ENCODE measurements at places on chromosomes 16 and 17.

DNA sequence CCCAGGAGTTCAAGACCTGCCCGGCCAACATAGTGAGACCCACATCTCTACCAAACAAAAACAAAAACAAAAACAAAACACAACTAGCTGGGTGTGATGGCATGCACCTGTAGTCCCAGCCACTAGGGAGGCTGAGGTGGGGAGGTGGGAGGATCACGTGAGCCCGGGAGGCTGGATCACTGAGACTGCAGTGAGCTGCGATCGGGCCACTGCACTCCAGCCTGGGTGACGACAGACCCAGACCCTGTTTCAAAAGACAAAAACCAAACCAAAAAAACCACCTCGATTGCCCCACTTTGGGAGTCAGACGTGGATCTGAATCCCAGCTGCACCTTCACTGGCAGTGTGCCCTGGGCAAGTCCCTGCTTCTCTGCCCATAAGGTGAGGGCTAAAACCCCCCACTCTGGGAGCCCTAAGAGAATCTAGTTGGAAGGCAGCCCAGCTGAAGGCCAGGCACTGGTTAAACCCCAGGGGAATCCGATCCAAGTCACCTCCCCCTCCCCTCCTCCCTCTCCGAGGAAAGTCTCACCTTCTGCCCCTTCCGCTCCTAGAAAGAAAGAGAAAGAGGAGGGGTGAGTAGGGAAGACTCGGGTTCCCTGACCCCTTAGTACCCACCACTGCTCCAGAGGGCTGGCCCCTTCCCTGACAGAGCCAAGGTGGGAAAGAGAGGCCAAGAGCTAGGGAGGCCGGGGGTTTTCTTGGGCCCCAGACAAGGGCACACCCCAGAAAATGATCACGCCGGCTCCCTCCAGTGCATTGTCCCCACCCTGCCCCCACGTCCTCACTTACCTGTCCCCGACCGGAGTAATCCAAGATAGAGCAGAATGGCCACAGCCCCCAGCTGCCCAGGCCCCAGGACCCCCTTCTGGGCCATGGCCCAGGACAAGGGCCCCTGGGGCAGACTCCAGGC lies 647 bp downstream of the PRSS8 start:
- no peak for DNase-seq

GRCh38 chr17:80545499-80545826 lies 825 bp downstream of the RPTOR start:
- DNase-seq, result no peak

GRCh38 chr16:74740795-74741304 lies 33.8 kb downstream of the FA2H start:
- DNase-seq, result no peak

DNA sequence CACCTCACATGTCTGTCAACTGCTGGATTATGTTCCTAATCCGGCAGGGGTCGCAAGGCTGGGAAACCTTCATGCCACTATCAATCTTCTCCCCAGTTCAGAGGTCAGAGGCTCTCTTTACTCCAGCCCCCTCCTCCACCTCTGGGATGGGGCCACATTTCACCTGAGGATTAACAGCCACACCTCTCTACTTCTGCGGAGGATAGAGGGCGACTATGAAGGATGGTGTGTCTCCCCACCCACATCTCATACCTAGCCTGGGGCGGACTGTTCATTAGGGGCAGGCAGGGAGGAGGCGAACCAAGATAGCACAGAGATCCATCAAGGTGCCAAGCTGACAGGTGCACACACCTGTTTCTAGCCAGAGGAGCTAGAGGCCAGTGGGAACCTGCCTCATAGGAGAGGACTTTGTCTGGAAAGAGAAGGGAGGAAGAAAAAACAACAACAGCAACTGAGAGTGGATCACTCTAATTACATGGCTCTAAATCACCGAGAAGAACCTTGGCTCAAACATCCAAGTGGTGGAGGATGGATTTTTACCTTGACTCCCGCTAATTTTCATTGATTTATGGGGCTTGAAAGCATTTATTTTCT lies 41.9 kb upstream of the SKAP1 start:
- no peak for DNase-seq

DNA sequence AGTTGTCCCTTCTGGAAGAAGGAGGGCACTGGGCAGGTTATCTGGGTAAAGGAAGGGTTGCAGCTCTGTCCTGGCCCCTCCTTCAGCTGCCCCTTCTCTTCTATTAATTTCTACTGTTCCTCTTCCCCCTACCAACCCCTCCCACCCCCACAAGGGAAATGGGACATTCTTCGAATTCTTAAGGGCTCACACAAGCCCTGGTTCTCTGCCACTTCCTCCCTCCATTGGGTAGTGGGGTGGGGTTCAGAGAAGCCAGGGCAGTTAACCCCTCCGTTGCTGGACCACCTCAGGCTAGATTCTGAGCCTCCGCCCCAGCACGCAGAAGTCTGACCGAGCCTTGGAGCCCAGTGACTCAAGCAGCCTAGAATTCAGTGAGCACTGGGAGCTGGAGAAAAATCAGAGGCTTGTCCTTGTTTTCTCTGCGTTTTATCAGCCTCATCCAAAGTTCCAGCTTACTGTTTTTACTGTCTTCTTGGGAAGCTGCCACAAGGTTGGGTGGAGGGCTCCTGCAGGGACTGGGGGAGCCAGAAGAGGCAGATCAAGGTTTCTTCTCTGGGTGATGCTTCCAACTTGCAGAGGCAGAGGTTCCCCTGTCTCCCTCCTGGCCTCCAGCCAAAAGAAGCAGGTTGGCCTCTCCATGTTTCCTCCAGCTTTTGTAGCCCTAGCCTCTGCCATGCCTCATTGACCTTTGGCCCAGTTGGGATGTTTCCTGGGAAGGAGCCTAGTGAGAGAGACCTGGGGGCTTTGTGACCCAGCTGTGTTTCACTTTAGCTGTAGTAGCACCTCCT lies 10.2 kb downstream of the LASP1 start:
- no peak for DNase-seq

DNA sequence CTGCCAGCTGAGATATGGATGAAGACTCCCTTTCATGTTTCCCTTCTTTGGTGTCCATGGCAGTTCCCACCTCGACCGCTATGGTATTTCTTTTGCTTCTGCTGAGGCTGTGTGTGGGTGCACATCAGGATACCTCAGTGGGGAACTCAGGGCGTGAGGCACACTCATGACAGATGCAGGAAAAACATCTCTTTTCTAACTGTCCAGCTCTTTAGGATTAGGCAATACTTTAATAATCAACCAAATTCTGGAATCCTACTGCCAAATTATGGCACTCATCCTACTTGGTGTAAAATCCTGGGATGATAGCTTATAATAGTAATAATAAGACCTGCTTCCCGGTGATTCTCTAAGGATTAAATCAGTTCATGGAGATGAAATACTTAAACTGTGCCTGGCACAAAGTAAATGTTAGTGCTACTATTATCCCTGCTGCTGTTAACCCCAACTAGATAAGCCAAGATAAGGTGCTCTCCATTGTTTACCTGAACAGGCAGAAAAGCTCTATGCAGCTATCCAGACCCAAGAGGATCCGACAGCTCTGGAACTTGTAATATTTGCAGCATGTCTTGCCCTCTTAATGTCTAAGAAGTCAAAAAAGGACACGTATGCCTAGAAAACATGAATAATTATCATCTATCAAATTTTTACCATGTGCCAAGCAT lies 543.3 kb downstream of the WWOX start:
- DNase-seq, result no peak

DNA sequence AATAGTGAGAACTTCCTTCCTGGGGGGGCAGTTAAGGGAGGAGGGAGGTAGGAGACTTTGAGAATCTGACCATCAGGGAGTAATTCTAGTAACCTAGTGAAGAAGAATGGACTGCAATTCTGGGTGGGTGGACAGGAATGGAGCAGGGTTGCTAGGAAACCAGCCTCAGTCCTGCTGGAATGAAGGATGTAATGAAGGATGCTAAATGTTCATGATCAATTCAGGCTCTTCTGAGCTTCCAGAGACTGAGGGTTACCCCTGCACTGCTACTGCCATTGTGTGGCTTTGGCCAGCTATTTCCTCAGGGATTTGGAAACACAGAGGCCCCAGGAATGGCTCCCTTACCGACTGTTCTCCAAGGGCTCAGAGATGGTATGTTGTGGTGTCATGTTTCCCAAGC lies 116.4 kb downstream of the UTP18 start:
- DNase-seq, result no peak

- no peak for DNase-seq
These were observed 54.7 kb downstream of the CBFA2T3 start for GRCh38 chr16:88922114-88922825.

DNA sequence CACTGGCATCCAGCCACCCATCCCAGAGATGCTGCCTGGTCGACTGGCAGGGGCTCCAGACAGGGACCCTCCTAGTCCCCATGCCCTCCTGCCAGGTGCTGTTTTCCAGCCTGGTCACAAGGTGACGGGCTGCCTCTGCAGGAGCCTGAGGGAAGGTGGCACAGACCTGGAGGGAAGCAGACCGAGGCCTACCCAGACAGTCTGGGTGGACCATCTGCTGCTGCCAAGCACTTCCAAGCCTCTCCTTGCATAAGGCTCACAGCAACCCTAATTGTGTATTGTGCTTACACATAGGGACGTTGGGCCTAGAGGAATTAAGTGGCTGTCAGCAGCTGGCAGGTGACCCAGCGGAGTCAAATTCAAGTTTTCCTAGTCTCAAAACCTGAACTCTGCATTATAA lies 90.1 kb upstream of the KCNJ18 start:
- no peak for DNase-seq

GRCh38 chr16:54244061-54244886 lies 42.3 kb downstream of the IRX3 start:
- no peak for DNase-seq

DNA sequence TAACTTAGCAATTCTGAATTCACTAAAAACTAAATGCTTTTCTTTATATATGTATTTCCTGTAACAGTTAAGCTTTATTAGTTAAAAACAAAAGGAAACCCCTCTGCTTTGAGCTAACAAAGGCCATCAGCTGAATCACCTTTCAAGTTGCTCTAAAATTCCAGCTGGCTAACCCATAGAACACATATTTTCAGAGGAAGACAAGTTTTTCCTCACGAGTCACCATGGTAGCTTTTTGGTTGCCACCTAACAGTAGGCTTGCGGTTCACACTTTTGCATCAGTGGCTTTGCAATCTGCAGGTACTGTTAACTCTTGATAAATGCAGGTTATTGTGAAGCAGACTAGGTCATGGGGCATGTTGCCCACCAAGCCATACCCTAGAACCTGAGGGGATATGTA lies 57.6 kb upstream of the IRX5 start:
- no peak for DNase-seq

GRCh38 chr16:30526137-30526822 lies at the start of gene ZNF768:
Gene ZNF768, minus strand, starts transcription at chr16:30526566. Its CDS starts 153 bp downstream, at chr16:30526413.
- peak; percentile 8 for DNase-seq

GRCh38 chr17:5757314-5757907 lies 173.1 kb upstream of the NLRP1 start:
- no peak for DNase-seq

- no peak for DNase-seq
These were observed 518.5 kb upstream of the EEF2KMT start for GRCh38 chr16:5615868-5616642.

GRCh38 chr16:77989846-77990245 lies 32.5 kb upstream of the CLEC3A start:
- DNase-seq, result no peak

DNA sequence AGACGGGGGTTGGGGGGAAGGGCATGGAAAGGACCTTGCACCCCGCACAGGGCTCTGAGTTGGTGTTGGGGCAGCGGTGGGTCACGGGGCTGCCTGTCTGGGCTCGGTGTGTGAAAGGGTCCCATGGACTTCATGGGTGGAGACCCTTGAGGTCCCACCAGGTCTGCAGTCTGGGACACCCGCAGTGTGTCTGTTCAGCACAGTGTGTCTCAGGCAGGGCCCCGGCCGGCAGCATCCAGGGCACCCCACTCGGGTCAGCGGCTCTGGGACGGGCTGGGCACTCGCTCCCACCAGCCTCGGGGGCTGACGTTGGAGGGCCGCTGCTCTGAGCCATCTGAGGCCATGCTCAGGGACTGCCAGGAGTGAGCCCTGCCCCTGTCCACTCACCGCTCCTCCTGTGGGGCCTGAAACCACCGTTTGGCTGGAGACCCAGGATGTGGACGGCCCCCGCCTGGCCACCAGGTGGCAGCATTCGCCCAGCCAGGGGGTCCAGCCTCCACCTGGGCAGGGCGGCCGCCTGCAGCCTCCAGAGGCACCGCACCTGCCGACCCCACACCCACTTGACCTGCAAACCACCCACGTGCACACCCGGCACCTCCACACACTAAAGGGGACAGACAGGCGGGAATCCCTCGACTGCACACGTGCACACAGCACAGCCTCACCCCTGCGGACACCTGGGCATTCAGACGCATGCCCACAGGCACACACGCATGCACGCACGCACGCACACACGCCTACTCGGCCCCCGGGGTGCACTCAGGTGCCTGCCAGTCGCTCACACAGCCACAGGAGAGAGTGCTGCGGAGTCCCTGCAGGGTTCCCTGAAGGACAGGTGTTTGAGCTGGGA lies 10.1 kb upstream of the ZFPM1 start:
- DNase-seq, result peak; percentile 75

GRCh38 chr17:78422872-78423588 lies 44.6 kb downstream of the PGS1 start:
- no peak for DNase-seq

DNA sequence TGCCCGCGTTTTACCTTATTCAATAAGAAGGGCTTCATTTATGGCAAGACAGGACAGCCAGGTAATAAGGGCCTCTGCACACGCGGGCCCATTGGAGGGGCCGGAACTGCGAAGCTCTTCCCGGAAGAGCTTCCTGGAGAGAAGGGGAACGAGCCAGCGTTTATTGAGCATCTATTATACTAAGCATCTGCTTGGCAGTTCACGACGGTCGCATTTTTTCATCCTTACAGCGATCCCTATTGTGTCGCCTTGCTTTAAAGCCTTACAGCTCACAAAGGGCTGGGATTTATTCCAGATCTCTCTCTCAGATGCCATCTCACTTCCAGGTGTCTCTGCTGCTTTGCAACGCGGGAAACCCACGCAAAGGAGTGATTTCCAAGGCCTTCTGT lies 546 bp downstream of the ZPBP2 start:
- no peak for DNase-seq

DNA sequence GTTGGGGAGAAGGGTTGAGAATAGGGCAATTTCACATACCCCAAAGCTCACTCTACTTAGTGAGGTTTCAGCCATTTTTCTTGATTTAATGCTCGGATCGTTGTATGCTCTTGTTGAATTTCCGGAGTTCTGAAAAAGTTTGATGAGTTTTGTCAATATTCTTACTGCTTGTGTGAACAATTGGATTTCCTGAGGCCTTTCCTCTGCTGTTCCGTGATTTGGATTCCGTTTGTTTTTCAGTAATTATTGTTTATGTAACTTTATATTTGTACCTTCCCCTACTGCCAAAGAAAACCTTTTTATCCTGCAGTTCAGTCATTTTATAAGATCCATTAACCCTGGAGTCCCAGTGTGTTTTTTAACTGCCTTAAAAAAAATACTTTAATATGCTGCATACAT lies 62.9 kb downstream of the PHKB start:
- no peak for DNase-seq

DNA sequence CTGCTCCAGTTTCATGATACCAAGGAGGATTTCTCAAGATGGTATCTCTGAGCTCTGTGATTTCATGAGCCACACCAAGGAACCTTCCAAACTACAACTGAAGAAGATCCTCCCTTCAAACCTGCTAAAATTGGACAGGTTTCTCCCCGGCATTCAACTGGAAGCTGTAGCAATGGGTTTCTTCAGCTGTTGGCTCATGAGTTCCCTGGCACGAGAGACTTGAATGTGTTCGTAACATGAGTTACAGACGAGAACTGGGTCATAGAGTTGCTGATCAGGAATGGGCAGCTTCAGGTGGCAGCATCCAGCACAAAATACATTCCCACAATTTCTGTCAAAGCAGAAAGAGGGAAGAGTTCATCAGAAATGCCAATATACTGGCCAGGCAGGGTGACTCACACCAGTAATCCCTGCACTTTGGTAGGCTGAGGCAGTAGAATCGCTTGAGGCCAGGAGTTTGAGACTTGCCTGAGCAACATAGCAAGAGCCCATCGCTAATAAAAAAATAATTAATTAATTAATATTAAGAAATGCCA lies 3.4 kb upstream of the HSF5 start:
- DNase-seq, result no peak
